RWPE2 (cell line): ENCODE measurements at places on chromosomes 3 and 15.
A peak's percentile ranks its signal among the peaks of the same experiment; 100 is the strongest.

- no peak overlapping the region for H3K27ac ChIP-seq
- no peak overlapping the region for H3K4me3 ChIP-seq
- no peak for DNase-seq
- no peaks in the 10 kb centered on the region for H3K36me3 ChIP-seq
These were observed 50.9 kb upstream of the NPHP3 start for GRCh38 chr3:132773071-132773619.

DNA sequence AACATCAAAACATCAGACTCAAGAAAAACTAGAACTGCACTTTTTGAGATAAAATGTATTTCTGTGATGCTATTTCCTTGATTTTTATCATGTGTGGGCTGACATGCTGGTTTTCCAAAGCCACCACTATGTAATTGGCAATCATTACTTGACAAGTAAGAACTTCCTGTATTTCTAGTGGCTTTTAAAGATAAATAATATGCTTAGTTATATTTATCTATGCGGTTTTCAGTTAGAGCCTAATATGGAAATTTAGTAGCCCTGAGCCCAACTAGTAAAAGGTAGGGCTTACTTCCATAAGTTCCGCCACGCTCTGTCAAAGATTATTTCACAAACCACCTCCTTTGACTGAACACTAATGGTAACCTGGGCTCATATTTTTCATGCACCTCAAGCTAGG lies 91.6 kb downstream of the PPARG start:
- no peaks in the 10 kb centered on the region for H3K36me3 ChIP-seq
- no peak overlapping the region for H3K27ac ChIP-seq
- no peak overlapping the region for H3K4me3 ChIP-seq

DNA sequence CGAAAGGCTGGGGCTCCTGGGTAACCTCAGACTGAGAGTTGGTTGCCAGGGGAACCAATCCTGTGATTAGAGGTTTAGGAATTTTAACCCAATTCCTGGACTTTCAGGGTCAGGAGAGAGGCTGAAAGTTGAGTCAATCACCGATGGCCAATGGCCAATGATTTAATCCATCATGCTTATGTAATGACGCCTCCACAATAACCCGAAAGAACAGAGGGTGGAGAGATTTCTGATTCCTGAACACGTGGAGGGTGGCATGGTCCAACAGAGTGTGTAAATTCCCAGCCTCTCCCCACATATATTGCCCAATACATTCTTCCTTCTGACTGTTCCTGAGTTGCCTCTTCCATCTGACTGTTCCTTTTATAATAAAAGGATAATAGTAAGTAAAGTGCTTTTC lies 137.2 kb upstream of the CBLB start:
- no peaks in the 10 kb centered on the region for H3K27me3 ChIP-seq
- no peak overlapping the region for H3K4me3 ChIP-seq
- DNase-seq, result peak; percentile 74
- H3K36me3 ChIP-seq, result no peaks in the 10 kb centered on the region
- peaks cover 27% of the 10 kb centered on the region for H3K4me1 ChIP-seq

DNA sequence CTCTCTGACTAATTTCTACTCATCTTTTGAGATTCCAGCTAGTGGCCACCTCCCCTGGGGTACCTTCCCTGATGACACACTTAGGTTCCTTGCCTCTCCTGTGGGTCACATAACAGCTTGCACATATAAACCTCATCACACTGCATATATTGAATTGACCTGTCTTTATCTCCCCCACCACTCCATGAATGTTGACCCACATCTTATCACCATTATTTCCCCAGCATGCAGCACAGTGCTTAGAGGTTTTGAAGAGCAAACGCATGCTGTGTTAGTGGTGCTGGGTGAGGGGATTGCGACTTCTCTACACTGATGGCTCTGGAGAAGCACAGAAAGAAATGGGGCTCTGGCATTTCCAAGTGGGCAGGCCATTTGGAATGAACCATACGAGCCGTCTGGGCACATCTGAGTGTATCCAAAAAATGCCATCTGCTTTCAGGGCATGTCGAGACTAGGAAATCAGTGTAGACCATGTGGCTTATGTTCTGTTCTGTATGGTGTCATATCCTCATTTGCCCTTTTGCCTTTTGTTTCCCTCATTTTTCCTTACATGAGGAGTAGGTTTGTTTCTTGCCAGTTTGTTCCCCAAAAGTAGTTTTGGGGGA lies 333.2 kb upstream of the TRIM42 start:
- no peak overlapping the region for H3K4me3 ChIP-seq
- no peak for DNase-seq
- H3K27me3 ChIP-seq, result no peaks in the 10 kb centered on the region
- H3K27ac ChIP-seq, result no peak overlapping the region
- no peaks in the 10 kb centered on the region for H3K36me3 ChIP-seq

GRCh38 chr15:56356616-56357015 lies 8.6 kb upstream of the TEX9 start:
- no peaks in the 10 kb centered on the region for H3K27me3 ChIP-seq
- H3K4me1 ChIP-seq, result peaks cover 8% of the 10 kb centered on the region
- no peak overlapping the region for H3K27ac ChIP-seq
- H3K4me3 ChIP-seq, result no peak overlapping the region

GRCh38 chr15:56763141-56763895 lies 30.0 kb upstream of the ZNF280D start:
- no peaks in the 10 kb centered on the region for H3K36me3 ChIP-seq
- no peak overlapping the region for H3K4me3 ChIP-seq
- no peaks in the 10 kb centered on the region for H3K27me3 ChIP-seq
- no peak overlapping the region for H3K27ac ChIP-seq
- H3K4me1 ChIP-seq, result peaks cover 25% of the 10 kb centered on the region

GRCh38 chr15:69013726-69014406 lies 629 bp upstream of the NOX5 start:
- H3K27me3 ChIP-seq, result no peaks in the 10 kb centered on the region
- DNase-seq, result no peak
- H3K4me1 ChIP-seq, result peaks cover 6% of the 10 kb centered on the region
- H3K4me3 ChIP-seq, result no peak overlapping the region
- H3K27ac ChIP-seq, result no peak overlapping the region
- H3K36me3 ChIP-seq, result no peaks in the 10 kb centered on the region

DNA sequence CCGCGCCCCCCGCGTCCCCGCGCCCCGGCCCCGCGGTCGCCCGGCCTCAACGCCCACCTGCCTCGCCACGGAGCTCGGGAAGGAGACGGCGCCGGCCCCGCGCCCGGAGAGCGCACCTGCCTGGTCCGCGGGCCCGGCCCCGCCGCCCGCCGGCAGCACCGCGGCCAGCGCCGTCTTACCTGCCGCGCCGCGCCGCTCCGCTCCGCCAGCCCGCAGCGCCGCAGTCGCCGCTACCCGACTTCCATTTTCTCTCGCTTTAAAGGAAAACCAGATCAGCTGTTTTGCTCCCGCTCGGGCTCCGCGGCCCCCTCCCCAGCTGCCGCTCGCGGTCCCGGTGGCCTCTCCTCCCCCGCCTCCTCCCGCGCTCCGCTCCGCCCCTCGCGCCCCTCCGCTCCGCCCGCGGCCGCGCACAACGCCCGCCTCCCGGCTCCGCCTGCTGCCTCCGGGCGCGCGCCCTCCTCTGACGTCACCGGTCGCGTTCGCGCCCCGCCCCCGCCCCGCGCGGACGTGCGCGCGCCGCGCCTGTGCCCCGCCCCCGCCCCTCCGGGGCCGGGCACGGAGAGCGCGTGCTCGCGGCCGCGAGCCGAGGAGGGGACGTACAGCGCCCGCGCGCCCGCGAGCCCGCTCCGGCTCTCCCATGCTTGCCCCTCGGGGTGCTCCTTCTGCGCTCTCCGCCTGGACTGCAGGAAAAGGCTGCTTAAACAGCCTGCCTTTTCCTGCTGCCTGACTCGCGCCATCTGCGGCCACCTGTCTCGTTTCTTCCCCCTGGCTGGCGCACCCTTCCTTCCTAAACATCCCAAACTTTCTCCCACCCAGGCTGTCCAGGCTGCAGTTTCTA lies 159.8 kb upstream of the CHRNA7 start:
- peak within 1 kb of the TSS; percentile 68 for H3K4me3 ChIP-seq
- peaks cover 23% of the 10 kb centered on the region for H3K27me3 ChIP-seq
- no peak within 1 kb of the TSS for H3K27ac ChIP-seq
- no peaks in the 10 kb centered on the region for H3K4me1 ChIP-seq

GRCh38 chr15:99961011-99961441 lies 227.8 kb upstream of the LYSMD4 start:
- peak; percentile 47 for DNase-seq
- H3K4me1 ChIP-seq, result peaks cover 14% of the 10 kb centered on the region
- H3K4me3 ChIP-seq, result no peak overlapping the region
- no peaks in the 10 kb centered on the region for H3K36me3 ChIP-seq
- no peak overlapping the region for H3K27ac ChIP-seq

GRCh38 chr3:40387001-40387894 lies at the start of gene ENTPD3:
TSS of gene ENTPD3 (plus strand) at chr3:40387184. CDS start at chr3:40388058, 874 bp downstream.
- peak within 1 kb of the TSS; percentile 6 for H3K27ac ChIP-seq
- peaks cover 13% of the 10 kb centered on the region for H3K4me1 ChIP-seq
- H3K36me3 ChIP-seq, result no peaks in the 10 kb centered on the region
- H3K27me3 ChIP-seq, result no peaks in the 10 kb centered on the region
- H3K4me3 ChIP-seq, result peak within 1 kb of the TSS; percentile 37

GRCh38 chr3:104987859-104988258 lies 378.9 kb upstream of the ALCAM start:
- H3K4me1 ChIP-seq, result peaks cover 6% of the 10 kb centered on the region
- DNase-seq, result no peak
- H3K36me3 ChIP-seq, result no peaks in the 10 kb centered on the region
- H3K27me3 ChIP-seq, result no peaks in the 10 kb centered on the region
- H3K27ac ChIP-seq, result no peak overlapping the region
- H3K4me3 ChIP-seq, result no peak overlapping the region

GRCh38 chr3:66593978-66594377 lies 93.2 kb upstream of the LRIG1 start:
- no peak overlapping the region for H3K4me3 ChIP-seq
- no peak for DNase-seq
- H3K36me3 ChIP-seq, result no peaks in the 10 kb centered on the region
- H3K27ac ChIP-seq, result peak overlapping the region; percentile 66

DNA sequence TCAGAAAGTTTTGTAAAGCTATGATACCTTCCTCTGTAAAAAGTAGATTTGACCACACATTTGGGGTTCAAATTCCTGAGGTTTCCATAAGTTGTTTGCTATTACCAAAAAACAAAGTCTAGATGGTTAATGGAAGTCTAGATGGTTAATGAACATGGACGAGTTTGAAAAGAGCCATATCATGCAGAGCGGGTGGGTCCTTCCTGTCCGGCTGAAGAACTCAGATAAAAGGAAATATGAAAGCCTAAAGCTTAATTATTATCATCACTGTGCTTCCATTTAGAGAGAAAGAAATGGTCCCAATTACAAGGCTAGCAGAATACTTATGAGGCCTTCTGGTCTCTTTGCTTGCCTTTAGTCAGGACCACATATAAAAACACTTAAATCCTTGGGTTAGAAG lies 132.1 kb upstream of the SATB1 start:
- H3K27ac ChIP-seq, result no peak overlapping the region
- no peaks in the 10 kb centered on the region for H3K27me3 ChIP-seq
- no peak for DNase-seq
- no peaks in the 10 kb centered on the region for H3K36me3 ChIP-seq
- no peak overlapping the region for H3K4me3 ChIP-seq

- no peak overlapping the region for H3K4me3 ChIP-seq
- no peaks in the 10 kb centered on the region for H3K36me3 ChIP-seq
- no peak for DNase-seq
- peaks cover 3% of the 10 kb centered on the region for H3K27me3 ChIP-seq
- peaks cover 7% of the 10 kb centered on the region for H3K4me1 ChIP-seq
These were observed 92.2 kb upstream of the TNFAIP8L3 start for GRCh38 chr15:51186891-51187290.

DNA sequence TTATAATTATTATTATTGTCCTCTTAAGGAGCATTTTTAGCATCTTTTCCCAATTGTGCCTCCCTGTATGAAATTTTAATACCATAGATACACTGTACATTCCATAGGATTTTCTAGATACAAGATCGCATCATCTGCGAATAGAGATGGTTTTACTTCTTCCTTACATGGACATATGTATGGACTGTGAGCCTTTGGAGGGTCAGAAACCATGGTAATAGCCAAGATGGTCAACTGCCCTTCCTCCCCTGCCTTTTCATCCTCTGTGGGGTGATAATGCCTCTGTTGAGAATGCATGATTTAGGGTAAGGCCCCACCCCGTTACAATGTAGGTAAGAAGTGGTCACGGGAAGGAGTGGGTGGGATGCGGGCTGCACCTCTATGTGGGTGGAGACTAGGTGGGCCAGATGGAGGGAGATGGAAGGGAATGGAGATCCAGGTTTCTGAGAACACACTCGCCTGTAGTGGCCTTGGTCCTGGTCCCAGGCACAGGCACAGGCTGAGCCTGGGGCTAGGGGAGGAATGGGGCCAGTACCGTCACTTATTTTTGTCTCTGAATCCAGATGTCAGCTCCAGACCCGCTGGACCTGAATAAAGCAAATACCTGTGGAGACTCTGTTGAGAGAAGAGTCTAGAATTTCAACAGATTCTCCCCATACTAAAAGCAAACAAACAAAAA lies 31.7 kb downstream of the GOLGA6A start:
- H3K36me3 ChIP-seq, result no peaks in the 10 kb centered on the region
- H3K4me1 ChIP-seq, result peaks cover 17% of the 10 kb centered on the region
- H3K27ac ChIP-seq, result peak overlapping the region; percentile 65

DNA sequence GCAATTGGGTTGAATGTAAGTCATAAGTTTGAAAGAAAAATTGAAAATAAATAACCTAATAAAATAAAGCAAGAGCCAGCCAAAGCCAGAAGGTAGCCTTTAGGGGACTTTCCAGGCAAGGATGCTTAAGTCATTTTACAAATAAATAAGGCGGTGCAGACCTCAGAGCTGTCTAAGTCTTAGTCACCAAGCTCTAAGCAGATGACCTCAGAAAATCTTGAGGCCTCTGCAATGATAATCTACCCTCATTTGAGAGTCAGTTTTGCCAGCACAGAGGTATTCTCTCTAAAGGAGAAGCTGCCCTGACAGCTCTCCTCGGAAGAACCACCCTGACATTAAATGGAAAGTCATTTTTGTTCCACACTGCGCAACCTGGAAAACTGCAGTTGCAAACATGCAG lies 113.9 kb downstream of the OXNAD1 start:
- H3K27ac ChIP-seq, result no peak overlapping the region
- DNase-seq, result no peak
- H3K27me3 ChIP-seq, result no peaks in the 10 kb centered on the region
- no peaks in the 10 kb centered on the region for H3K36me3 ChIP-seq

DNA sequence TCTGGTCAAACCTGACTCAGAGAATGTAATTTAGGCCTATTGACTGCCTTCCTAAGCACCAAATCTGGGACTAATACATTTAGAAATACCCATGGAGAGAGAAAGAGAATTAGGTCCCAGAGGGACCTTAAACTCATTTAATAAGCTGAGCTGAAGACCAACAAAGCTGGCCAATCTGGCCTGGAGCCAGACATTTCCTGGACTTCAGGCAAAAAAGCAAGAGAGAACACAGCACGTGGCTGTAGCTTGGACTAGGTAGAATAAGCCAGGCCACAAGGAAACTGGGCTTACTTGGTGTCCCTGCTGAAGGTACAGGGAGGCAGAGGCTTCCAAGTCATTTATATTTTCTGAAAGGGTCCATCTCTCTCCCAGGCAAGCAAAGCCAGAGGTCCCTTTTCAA lies 88.1 kb downstream of the RTP4 start:
- no peak overlapping the region for H3K27ac ChIP-seq
- H3K4me1 ChIP-seq, result no peaks in the 10 kb centered on the region
- H3K36me3 ChIP-seq, result no peaks in the 10 kb centered on the region
- H3K27me3 ChIP-seq, result peaks cover 2% of the 10 kb centered on the region
- H3K4me3 ChIP-seq, result no peak overlapping the region
